SK-N-SH treated with all-trans-retinoic acid at 6 μM for 48 hours (cell line): ENCODE measurements at places on chromosomes 7 and 10.
A peak's percentile ranks its signal among the peaks of the same experiment; 100 is the strongest.

- no peak for ATAC-seq
Observed at GRCh38 chr7:43904533-43905208, 1.7 kb downstream of the URGCP start.

- no peak for ATAC-seq
Observed at GRCh38 chr7:27911920-27912319, 172.0 kb downstream of the TAX1BP1 start.

- ATAC-seq = no peak
Observed at GRCh38 chr10:93054486-93054885, 6.1 kb upstream of the CYP26C1 start.

DNA sequence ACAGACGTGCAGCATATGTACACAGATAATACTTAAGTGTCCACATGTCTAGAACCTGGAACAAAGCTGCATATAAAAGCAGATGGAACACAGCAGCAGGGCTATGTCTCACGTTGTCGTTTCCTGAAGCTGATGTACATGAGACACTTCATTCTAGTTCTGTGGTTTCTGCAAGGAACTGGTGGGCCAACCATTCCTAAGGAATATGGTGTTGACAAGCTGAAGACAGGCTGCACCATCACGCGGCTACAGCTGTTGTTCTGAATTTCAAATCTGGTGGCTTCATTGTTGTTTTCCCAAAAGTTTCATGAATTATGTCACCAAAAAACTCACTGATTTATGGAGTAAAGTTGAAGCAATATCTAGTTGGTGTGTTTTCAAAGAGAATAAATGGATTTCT lies 33.7 kb downstream of the PRKAG2 start:
- no peak for ATAC-seq

- ATAC-seq = no peak
Observed at GRCh38 chr10:34462056-34462455, 353.0 kb downstream of the PARD3 start.

GRCh38 chr10:7312488-7312857 lies 98.4 kb downstream of the SFMBT2 start:
- ATAC-seq = no peak

- peak; percentile 81 for ATAC-seq
Observed at GRCh38 chr10:117165538-117166417, 27.7 kb upstream of the VAX1 start.

- ATAC-seq = no peak
Observed at GRCh38 chr7:31073326-31074119, 21.4 kb downstream of the ADCYAP1R1 start.

DNA sequence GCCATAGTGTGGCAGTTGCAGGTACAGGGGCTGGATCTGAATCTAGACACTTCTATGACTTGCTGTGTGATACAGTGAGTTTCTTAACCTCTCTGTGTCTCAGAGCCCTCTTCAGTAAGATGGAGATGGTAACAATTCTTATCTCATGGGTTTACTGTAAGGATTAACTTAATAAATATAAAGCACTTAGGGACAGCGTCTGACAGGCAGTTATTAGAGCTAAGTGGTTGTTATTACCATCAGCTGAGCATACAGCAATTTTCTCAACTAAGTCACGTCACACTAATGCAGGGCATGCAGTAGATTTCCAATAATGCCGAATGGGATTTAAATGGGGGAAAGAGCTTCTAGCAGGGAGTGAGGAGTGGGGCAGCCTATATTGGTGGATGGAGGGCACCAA lies 162.6 kb downstream of the SH2D4B start:
- ATAC-seq = no peak

DNA sequence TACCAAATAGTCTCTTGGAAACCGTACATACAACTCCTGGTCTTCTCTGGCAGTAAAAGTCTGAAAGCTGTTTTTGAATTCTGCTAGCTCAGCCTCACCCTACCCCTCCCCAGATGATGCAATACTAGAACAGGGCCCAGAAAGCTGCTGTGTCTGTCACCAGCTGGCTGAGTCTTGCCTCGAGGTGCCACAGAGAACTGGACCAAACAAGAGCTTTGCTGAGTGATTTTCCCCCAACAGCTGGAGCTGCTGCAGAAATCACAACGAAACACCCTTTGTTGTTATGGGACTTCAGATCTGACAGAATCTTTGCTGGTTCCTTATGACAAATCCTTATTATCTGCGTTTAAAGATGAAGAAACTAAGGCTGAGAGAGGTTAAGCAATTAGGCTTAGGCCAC lies 134.1 kb downstream of the SPAG6 start:
- ATAC-seq = no peak

- no peak for ATAC-seq
Observed at GRCh38 chr7:150831851-150832250, 20.5 kb upstream of the AOC1 start.

DNA sequence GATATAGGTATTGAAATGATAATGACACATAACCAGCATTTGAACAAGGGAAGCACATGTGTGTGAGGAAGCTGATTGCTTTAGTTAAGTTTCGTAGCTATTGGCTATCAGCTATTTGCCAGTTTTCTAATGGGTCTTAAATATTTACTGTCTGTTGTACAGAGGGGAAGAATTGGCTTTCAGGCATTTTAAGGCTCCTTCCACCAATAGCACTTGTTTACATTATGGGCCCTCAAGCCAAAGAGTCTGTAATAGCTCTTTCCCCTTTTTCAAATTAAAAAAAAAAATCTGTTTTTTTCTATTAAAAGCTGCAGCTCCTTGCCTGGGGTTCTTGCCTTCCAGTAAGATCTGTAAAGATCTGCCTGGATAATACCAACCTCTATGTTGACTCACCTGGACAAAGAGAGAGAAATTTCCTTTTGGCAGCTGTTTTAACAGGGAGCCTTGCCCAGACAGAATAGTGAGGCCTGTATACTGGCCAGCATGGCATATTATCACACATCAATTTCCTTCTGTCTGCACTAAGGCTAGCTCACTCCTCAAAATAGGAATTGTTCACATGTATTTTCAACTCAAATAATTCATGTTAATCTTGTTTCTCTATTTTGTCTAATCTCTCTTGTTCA lies 104.7 kb upstream of the LRGUK start:
- ATAC-seq = no peak

GRCh38 chr7:123711832-123712293 lies 36.9 kb downstream of the WASL start:
- ATAC-seq = peak; percentile 37

GRCh38 chr10:71623986-71624291 lies 95.6 kb downstream of the C10orf105 start:
- ATAC-seq = no peak

DNA sequence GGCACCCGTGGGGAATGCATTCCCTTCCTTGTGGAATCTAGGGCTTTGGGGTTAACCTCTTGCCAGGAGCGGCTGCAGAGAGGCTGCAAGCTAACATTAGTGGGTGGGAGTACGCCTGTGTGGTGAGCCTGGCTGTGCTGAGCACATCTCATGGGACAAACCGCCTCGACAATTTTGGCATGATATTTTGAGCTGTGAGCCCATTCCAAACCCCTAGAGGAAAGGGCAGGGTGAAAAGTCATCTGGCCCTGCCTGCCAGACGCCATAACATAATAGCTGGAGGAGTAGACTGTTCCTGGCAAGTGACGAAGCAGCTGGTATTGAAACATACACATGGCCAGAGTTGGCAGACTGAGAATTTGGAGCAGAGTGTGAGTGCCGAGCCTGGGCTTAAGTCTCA lies 110.0 kb downstream of the TACC2 start:
- ATAC-seq = no peak

GRCh38 chr10:101130984-101131961 lies at the start of gene TLX1:
Gene TLX1 (plus strand): TSS chr10:101131300. CDS start chr10:101131542, 242 bp downstream.
- ATAC-seq = peak; percentile 61

DNA sequence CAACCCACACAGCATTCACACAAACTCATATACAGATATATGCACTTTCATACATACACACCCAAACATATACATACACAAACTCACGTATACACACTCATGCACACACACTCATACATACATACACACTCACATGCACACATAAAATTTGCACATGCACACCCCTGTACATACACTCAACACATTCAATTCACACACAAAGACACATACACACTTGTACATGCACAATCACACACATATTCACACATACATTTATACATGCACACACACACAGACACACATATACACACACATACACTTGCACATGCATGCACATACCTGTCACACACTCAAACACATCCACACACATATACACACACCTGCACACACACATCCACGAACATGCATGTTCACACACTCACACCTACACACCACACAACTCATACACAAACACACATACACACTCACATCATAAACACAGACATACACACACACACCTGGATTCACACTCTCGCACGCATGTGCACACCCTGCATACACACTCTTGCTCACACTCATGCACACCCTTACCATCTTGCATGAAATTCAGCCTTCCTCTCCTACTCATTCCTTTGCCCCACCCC lies 451.2 kb downstream of the GRID1 start:
- no peak for ATAC-seq

- no peak; the same call in 2 of the 3 replicates for ATAC-seq
Observed at GRCh38 chr7:99171731-99172130, 27.8 kb upstream of the SMURF1 start.
